T47D (cell line): ENCODE measurements at places on chromosomes 7 and 10.

DNA sequence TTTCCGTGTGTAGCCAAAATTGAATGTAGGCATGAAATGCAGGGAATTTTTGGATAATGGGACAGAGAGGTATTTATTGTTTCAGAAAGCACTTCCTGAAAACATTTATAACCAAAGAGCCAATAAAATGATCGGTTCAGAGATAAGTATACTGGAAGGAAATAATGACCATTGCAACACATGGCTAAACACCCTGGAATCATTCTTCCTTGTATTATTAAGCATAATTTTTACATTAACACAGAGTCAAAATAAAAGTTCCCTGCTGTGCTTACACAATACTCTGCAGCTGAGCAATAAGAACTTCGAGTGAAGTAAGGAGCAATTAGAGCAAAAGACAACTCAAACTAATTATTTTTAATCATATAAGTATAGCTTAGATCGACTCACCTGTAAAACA is 648.3 kb downstream of the TNS3 start:
- DNase-seq = no peak

DNA sequence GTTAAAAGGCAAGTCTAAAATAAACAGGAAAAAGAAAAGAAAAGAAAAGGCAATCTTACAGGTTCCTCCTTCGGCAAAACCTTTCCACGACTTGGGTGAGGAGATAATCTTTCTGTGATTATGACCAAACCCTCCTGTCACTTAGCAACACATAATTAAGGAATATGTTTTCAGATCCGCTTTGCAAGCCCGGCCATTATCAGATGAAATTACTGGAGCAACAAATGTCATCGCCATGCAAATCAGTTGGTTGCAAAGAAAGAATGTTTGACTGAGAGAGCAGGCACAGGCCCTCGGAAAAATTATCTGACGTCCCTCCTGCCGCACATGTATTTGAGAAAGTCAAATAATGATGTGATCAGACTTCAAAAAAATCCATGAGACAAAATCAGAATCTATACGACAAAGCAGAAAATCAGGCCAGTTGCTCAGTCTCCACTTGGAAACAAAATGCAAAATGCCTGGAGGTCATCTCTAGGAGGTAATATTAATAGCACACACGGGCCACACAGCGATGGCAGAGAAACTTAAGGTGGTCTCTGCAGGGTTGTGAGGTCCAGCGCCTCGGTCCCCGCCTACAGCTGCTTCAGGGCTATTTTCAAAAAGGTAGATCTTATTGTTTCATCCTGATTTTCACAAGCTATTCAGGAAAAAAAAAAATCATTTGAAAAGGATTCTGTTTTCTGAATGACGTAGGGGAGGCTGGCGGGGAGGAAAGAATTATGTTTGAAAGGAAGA is 82.7 kb downstream of the ZRANB1 start:
- DNase-seq = peak; percentile 74

GRCh38 chr7:465710-466400 is 53.8 kb downstream of the PDGFA start:
- DNase-seq = no peak

DNA sequence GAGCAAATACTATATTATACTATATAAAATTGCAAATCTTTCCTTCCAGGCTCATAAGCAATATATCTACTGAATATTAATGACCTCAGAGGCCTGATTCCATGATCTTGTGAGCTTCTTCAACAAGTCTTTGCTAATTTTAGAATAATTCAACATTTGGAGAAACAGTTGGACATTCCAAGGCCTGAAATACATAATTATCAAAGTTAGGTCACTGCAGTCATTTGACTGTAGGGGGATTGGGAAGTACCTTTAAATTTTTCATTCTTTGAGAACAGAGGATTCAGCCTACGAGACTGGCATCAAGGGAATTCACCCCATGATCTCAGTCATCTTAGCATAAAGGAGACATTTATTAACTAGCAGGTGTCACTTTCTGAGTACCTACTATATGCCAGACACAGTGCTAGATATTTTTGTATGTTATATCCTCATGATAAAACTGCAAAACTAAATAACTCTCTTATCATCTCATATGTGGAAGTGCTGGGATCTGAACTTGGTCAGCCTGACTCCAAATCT is 85.4 kb downstream of the DOCK4 start:
- DNase-seq = no peak

DNA sequence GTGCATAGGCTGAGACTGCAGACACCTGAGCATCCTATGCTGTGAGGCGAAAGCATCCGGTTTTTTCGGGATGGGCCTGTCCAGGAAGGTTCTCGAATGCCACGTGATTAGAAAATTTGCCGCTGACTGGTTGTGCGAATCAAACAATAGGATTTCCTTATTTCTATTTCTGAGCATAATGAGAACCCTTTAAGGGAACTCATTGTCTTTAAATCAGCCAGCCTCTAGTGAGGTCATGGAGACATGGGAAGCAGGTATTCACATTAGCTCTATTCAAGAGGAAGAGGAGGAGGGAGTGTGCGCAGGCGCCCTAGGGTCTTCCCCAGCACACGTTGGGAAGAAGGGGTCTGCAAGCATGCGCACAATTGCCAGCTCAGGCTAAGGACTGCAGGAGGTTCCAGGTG is 5.6 kb downstream of the GIMAP1 start:
- no peak for DNase-seq

GRCh38 chr7:6589829-6590644 is at the start of gene INTS15:
TSS of gene INTS15 (plus strand) at chr7:6590021. CDS start at chr7:6590284, 263 bp downstream.
- DNase-seq = peak; percentile 85

GRCh38 chr10:15201589-15202300 is 33.3 kb upstream of the NMT2 start:
- DNase-seq = no peak

DNA sequence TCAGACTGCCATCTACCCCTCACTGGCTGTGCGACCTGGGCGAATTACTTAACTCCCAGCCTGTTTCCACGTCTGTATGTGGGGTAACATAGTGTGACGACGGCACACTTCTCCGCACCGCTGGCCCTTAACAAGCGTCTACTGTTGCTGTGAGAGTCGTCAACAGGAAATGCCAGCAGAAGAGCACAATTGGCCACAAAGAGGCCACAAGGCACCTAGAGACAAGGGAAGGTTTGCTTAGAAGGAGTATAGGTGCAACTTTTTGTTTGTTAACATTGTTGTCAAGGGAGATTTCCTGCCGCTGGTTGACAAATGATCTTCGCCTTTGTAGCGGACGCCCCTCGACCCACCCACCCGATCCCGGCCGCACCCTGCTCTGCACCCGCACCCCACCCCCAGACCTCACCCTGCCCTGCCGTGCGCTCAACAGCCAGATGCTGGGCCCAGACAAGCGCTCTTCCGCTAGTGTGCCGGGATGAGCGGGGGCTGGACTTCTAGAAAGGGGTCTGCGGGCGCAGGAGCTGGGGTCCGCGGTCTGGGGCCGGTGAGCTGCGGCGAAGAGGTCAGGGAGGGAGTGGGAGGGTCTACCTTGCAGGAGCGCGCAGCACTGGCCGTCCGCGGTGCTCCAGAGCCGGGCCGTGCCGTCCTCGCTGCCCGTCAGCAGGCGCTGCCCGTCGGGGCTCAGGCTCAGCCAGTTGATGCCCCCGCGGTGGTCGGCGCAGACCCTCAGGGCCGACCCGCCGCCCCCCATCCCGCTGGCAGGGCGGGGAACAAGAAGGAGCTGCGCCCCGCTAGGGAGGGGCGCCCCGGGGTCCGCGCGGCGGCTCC is 785 bp downstream of the WDR86 start:
- no peak for DNase-seq

DNA sequence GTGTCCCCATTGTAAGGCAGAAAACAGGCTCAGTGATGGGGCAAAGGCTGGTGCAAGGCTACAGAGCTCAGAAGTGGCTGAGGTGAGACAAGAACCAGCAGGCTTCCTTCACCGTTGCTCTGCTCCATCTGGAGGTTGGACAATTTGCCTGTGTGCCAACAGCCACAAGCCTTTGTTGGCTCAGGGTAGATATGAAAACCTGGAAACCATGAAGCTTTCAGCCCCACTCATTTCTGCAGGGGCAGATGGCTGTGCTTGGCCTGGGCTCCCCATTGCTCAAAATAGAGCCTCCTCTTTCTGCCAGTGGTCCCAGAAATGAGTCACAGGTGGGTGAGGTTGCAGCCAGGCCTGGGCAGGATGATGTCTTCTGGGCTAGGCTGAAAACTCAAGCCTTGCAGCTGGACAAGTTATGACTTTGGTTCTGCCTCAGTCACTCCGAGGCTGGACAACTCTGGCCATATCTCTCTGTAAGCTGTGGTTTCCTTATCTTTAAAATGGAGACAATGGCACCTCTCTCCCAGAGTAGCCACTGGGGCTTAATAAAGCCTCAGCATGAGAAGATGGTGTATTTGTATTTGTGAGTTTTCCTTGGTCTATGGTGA is 12.2 kb upstream of the ZNF273 start:
- no peak for DNase-seq

DNA sequence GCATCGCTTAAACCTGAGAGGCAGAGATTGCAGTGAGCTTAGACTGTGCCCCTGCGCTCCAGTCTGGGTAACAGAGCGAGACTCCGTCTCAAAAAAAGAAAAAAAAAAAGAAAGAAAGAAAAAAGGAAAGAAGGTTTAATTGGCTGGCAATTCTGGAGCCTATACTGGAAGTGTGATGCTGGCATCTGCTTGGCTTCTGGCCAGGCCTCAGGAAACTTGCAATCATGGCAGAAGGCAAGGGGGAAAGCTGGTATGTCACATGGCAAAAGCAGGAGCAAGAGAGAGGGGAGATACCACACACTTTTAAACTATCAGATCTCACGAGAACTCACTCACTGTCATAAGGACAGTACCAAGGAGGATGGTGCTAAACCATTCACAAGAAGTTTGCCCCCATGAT is 190.0 kb downstream of the CALN1 start:
- DNase-seq = no peak

GRCh38 chr7:108794466-108794865 is 224.8 kb downstream of the DNAJB9 start:
- DNase-seq = no peak

DNA sequence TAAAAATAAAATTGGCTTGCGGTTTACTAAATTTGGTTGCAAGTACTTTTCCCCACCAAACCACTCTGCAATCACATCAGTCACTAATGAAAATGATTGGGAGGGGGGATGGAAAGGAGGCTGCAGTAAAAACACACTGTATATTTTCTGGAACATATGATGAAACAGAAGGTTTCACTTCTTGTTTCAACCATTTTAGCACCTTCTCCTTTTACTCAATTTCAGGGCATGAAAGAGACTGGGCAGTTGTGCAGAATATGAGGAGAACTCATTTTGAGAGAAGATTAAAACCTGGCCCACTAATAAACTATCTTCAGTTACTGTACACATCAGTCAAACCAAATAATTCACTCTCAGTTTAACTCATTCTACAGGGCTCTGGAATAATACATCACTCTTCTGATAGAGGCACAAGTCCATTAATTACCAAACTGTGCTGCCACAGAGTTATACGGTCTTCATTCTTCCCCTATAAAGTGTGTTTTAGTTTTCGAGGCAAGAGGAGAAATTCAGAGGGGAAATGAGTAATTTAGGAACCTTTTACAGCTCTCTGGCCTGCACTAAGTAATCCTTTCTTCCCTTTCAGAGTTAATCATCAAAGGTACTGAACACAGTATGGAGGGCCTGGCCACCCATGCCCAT is 25.5 kb downstream of the JAZF1 start:
- no peak for DNase-seq

DNA sequence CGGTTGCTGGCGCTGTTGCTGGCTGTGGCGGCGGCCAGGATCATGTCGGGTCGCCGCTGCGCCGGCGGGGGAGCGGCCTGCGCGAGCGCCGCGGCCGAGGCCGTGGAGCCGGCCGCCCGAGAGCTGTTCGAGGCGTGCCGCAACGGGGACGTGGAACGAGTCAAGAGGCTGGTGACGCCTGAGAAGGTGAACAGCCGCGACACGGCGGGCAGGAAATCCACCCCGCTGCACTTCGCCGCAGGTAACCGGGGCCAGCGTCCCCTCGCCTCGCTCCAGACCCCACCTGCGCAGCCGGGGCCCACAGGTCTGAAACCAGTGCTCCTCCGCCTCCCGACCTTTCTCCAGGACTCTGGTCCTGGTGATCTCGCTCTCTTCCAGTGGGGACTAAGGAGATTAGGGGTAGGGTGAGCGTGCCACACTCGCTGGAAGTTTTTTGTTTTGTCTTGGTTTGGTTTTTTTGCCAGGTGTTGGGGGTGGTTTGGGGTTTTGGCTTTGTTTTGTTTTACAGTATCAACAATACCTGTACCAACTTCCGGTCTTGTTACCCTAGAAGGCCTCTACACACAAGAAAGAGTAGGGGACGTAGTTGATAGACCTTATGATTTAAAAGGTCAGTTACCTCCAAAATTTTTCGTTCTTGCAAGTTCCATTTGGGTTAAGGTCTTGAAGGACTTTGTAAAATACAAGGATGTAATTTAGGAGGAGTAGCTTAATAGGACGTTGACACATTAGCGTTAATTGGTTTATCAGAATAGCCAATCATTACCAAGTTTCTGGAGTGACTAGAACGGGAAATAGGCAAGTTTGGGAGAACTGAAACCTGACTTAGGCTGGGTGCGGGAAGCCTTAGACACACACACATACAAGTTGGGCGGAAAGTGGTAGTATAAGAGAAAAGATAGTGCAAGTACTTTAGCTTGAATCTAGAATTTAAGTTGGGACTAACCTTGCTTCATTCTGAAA is 704 bp downstream of the TNKS2 start:
- no peak for DNase-seq

GRCh38 chr7:52189153-52189778 is 846.2 kb upstream of the POM121L12 start:
- DNase-seq = no peak

DNA sequence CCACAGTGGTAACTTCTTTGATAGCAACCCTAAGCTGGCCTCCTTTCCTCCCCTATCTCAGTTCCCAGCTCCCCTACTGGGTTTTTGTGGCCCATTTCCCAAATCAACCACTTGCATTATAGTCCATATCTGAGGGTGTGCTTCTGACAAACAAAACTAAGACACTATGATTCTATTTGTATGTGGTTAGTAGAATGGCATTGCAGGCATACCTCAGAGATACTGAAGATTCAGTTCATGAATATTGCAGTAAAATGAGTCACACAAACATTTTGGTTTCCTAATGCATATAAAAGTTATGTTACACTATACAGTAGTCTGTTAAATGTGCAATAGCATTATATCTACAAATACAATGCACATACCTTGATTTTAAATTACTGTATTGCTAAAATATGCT is 15.4 kb upstream of the TMEM243 start:
- no peak for DNase-seq

DNA sequence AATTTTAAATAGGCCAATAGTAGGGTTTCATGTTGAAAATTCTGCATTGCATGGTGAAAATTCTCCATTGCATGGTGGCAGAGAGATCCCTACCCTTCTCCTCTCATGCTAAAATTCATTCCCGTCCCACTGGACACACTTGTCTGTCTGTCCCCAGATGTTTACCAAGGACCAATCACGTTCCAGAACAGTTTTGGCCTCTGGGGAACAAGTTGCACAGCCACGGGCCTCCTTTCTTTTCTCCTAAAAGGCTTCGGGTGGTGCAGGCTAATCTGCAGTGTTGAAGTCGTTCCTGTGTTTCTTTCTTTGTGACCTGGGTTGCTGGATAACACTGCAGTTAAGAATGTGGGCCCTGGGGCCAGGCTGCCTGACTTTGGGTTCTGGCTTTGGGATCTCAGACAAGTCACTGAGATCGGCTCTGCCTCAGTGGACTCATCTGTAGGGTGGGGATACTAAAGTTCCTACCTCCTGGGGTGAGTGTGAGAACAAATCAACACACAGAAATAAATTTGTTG is 113.1 kb upstream of the FAM204A start:
- DNase-seq = no peak

GRCh38 chr7:39095875-39096619 is 118.3 kb downstream of the POU6F2 start:
- DNase-seq = no peak
